ENCODE measurements at places on chromosomes 2 and 18. TPM values are rescaled to one million over a fixed set of nuclear protein-coding genes. Genes with fewer than 3 reads are reported as not detected.

Gene CFC1
- total RNA-seq: not detected

DNA sequence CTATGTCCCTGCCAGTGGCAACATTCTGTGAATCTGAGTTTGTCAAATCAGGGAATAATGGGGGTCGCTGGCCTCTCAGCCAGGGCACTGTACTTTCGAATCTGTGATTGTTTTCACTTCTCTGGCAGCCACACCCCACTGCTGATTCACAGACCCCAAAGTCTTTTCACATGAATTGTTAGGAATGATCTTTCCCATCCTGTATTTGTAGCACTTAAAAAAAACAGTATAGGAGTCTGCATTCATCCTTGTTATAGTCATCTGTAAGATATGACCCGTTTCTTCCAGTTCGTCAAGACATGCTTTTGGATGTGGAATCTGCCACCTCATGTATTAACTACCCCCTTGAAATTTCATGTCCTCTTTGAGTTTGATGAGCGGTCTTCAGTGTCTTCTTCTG is 928 bp downstream of the NAGK start:
- ATAC-seq: no peak

DNA sequence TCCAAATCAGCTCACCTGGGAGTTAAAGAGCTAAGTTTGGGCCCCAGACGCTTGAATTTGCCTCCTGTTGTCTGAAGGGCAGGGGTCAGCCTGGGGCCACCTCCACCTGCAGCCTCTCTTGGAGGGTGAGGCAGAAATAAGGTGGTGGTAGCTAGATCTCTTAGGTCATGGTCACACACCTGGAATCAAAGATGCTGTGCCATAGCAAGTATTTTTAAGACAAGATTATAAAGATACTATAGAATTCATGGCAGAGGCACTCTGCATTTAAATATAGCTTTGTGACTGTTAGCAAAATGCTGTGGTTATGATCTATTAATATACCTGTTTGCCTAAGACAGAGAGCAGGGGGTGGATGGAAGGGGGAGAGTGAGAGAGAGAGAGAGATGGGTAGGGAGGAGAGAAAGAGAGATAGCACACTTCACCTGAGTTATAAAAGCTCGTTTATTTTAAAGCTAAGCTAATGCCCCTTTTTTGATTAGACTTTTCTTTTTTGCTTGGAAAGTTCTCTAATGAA is 242.7 kb downstream of the TMEM182 start:
- no peak for ATAC-seq

Gene MYOM1
- 0.32 TPM for total RNA-seq

- no peak for ATAC-seq
Observed at GRCh38 chr2:88320076-88320773, 132.3 kb downstream of the FOXI3 start.

Gene RAB17
- 7.8 TPM for total RNA-seq

GRCh38 chr2:178317811-178318210 is 123.5 kb downstream of the OSBPL6 start:
- no peak for ATAC-seq

GRCh38 chr2:13667415-13667757 is 950.6 kb downstream of the TRIB2 start:
- no peak for ATAC-seq

DNA sequence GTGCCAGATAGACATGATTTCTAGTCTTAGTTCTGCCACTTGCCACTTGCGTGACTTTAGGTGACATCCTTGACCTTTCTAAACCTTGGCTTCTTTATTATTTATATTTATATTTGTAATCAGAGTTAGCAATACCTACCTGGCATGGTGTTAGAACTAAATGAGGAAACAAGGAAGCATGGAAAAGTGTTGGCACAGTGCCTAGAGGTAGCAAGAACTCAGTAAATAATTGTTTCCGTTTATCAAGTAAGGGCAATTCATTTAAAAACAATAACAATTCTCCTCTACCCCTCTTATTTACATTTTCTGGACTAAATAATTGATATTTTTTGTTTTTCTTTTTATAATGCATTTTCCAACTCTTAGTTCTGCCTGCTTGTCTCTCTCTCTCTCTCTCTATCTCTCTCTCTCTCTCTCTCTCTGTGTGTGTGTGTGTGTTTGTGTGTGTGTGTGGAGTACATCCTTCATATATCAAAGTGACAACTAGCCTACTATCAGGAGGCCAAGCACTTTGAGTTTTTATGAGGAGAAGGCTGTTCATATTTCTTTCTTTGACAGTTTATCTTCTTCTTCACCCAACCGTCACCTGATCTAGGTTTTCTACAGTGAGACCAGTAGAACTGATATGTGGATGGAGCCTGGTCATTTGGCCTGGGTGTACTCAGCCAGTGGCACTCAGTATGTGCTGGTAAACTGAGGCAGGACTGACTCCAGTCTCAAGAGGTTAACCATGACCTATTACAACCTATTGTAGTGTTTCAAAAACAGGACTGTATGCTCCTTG is 134.5 kb downstream of the LRRTM1 start:
- ATAC-seq: no peak

- peak; percentile 80 for ATAC-seq
Observed at GRCh38 chr2:214378455-214379103, 32.3 kb upstream of the VWC2L start.

Gene TUBA4B
- total RNA-seq: not detected

DNA sequence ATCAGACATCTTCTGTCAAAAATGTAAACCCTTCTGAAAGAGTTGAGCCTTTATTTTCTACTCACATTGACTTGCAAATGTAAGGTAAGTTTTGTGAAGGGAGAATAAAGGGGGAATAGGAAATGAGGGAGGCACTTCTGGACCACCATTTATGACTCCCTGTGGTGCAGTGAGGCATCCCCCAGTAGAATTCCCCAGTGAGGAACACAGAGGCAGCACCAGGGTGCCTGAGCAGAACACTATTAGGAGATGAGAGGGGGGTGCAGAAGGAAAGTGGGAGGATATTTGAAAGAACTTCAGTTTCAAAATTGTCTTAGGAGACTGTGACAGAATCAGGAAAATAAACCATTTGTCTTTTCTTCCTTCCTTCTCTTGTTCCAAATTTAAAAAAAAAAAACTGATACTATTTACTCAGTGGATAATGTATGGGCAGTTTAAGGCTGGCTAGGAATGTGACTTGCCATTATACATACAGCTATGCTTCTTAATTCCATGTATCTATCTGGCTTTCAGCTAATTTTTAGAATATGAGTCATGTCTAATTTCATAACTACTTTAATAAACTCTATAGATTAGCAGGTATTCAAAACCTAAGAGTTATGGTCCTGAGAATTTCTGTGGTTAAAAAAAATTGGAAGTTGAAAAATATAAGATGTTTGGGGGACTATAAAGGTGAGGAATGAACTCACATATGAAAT is 478.1 kb upstream of the CHAC2 start:
- no peak for ATAC-seq

GRCh38 chr2:219633276-219634065 is 6.0 kb downstream of the SLC4A3 start:
- no peak for ATAC-seq

- no peak for ATAC-seq
Observed at GRCh38 chr2:235168174-235168979, 216.6 kb downstream of the SH3BP4 start.

Gene CCDC121
- 1.3 TPM for total RNA-seq

Gene MAP3K19
- total RNA-seq: not detected

DNA sequence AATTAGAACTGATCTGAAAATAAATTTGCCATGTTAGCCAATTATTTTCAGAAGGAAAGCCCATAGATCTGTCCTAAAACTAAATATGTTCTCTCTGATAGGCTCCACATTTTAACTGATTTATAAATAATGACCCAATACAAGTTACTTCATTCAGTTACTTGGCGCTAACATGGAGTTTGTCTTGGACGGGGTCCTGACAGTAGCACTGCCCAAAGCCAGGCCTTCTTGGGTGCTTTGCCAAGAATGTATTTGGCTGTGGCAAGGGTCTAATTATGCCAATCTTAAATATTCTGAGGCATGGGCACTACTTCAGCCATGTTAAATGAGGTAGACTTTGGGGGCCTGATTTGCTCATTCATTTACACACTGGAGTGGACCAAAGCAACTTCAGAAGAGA is 135.0 kb upstream of the PKDCC start:
- ATAC-seq: no peak

GRCh38 chr2:140457483-140457882 is 1673.3 kb downstream of the LRP1B start:
- ATAC-seq: no peak

DNA sequence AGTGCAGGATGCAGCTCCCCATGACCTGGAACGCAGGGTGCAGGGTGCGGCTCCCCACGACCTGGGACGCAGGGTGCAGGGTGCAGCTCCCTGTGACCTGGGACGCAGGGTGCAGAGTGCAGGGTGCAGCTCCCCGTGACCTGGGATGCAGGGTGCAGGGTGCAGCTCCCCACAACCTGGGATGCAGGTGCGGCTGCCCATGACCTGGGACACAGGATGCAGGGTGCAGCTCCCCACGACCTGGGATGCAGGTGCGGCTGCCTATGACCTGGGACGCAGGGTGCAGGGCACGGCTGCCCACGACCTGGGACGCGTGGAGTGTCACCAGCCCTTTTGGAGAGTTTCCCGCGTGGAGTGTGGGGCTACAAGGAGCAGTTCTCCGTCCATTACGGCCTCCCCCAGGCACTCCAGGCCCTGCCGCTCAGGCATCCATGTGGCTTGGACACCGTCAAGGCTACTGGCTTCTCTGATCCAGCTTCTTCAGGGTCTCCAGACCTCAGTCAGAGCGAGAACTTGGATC is 38.7 kb downstream of the PXDN start:
- ATAC-seq: no peak

DNA sequence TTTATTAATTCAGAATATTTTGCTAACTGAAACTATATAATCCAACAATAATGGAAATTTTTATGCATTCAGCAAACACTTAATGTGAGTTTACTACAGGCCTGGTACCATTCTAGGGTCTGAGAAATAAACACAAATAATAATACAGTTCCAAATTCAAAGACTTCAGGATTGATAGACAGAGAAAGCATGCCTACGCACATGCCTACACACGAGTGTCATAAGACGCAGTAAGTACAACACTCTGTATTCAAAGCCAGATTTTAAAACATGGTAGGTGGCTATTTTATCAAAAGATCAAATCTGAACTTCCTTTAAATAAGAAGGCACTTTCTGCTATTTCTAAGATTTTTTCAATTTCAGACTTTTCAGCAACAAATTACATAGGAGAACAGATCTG is 346.9 kb downstream of the NCKAP5 start:
- no peak for ATAC-seq

GRCh38 chr18:32624182-32624723 is 148.6 kb downstream of the KLHL14 start:
- peak; percentile 59 for ATAC-seq

GRCh38 chr2:69700381-69700780 is 41.6 kb upstream of the ANXA4 start:
- peak; percentile 12 for ATAC-seq

Measured in esophagus mucosa (tissue), 1 donor.